ENCODE measurements at places on chromosomes 3 and 15. TPM values are rescaled to one million over a fixed set of nuclear protein-coding genes. Genes with fewer than 3 reads are reported as not detected.

Gene CCDC51
- 42.8 TPM for total RNA-seq

Gene ICE2
- 36.2 TPM for total RNA-seq

Gene CHRD
- 2.6 TPM for total RNA-seq

Gene SPINT1
- 0.15 TPM for total RNA-seq

Gene SCN11A
- under 0.01 TPM for total RNA-seq

Gene PPP2R3A
- total RNA-seq: 16.7 TPM

Gene A4GNT
- total RNA-seq: not detected

Gene NIPA2
- total RNA-seq: 53.9 TPM

Gene GCSAM
- total RNA-seq: not detected

Gene MAGI1
- 17.6 TPM for total RNA-seq

Gene ACTC1
- not detected for total RNA-seq

Gene SLC25A20
- total RNA-seq: 18.5 TPM

Gene LRRC2
- total RNA-seq: under 0.01 TPM

Gene ST3GAL6
- 0.99 TPM for total RNA-seq

Gene PYGO1
- 11.2 TPM for total RNA-seq

Gene CPNE4
- total RNA-seq: not detected

Gene MME
- 422 TPM for total RNA-seq

Gene CLK3
- total RNA-seq: 46.5 TPM

Gene NCK1
- total RNA-seq: 60.5 TPM

Gene CMTM8
- total RNA-seq: 0.17 TPM

Gene FBXW12
- 0.15 TPM for total RNA-seq

Gene RAB27A
- 12.1 TPM for total RNA-seq

Gene DNAH1
- total RNA-seq: 5.0 TPM

Gene NUDT16
- 17.0 TPM for total RNA-seq

Gene ACKR2
- total RNA-seq: 0.15 TPM

Gene PLA1A
- total RNA-seq: not detected

Gene RAB8B
- 123 TPM for total RNA-seq

Gene TMEM89
- total RNA-seq: not detected

Gene CLPX
- 28.1 TPM for total RNA-seq

Gene MYO5C
- 0.58 TPM for total RNA-seq

Gene VILL
- 8.0 TPM for total RNA-seq

Gene TMEM40
- not detected for total RNA-seq

Gene TTC23
- 35.6 TPM for total RNA-seq

Gene POPDC2
- total RNA-seq: 0.15 TPM

Gene ABCF3
- total RNA-seq: 89.0 TPM

Gene SKOR1
- total RNA-seq: 0.15 TPM

Gene SLC12A1
- total RNA-seq: not detected

Gene HRG
- not detected for total RNA-seq

Gene ITGA11
- 8.6 TPM for total RNA-seq

Gene SYNPR
- not detected for total RNA-seq

Gene RTP1
- total RNA-seq: not detected

Gene PLSCR5
- not detected for total RNA-seq

Gene ANKUB1
- total RNA-seq: not detected

Gene PLD1
- 24.1 TPM for total RNA-seq

Gene CRABP1
- total RNA-seq: not detected

Gene SPTBN5
- total RNA-seq: 0.29 TPM

Gene UBA7
- total RNA-seq: 92.1 TPM

Gene GTF2A2
- 39.4 TPM for total RNA-seq

Gene SLC15A2
- 0.50 TPM for total RNA-seq

Gene ZBTB47
- total RNA-seq: 59.7 TPM

Gene PAQR5
- total RNA-seq: 7.9 TPM

Gene DOCK3
- 0.29 TPM for total RNA-seq

Gene RASGRP1
- total RNA-seq: under 0.01 TPM

Gene HDGFL3
- total RNA-seq: 24.5 TPM

Gene CPLX3
- total RNA-seq: not detected

Gene DZIP1L
- 34.2 TPM for total RNA-seq

Gene DZIP3
- total RNA-seq: 25.5 TPM

Gene RCN2
- total RNA-seq: 39.7 TPM

Gene PGBD4
- total RNA-seq: 2.2 TPM
